Midbrain (tissue), 1 donor: ENCODE measurements at places on chromosomes 3 and 15.

- no peak for DNase-seq
These were observed 243.2 kb upstream of the LRRN1 start for GRCh38 chr3:3556078-3556477.

GRCh38 chr3:88117683-88118082, 32.1 kb upstream of the C3orf38 start:
- DNase-seq, result no peak

DNA sequence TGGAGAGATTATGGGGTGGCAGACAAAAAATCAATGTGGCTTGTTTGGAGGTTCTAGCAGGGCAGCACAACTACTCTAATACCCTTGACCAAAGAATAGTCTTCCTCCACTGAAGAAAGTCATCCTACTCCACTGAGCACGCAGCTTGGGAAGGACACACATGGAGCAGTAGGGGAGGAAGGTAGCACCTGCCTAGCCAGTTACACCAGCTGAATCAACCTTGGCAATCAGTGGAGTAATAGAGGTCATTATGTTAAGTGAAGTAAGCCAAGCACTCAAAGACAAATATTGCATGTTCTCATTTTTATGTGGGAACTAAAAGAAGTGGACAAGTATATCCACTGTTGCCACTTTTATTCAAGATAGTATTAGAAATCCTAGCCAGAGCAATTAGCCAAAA, 555.8 kb upstream of the ALCAM start:
- DNase-seq, result no peak

DNA sequence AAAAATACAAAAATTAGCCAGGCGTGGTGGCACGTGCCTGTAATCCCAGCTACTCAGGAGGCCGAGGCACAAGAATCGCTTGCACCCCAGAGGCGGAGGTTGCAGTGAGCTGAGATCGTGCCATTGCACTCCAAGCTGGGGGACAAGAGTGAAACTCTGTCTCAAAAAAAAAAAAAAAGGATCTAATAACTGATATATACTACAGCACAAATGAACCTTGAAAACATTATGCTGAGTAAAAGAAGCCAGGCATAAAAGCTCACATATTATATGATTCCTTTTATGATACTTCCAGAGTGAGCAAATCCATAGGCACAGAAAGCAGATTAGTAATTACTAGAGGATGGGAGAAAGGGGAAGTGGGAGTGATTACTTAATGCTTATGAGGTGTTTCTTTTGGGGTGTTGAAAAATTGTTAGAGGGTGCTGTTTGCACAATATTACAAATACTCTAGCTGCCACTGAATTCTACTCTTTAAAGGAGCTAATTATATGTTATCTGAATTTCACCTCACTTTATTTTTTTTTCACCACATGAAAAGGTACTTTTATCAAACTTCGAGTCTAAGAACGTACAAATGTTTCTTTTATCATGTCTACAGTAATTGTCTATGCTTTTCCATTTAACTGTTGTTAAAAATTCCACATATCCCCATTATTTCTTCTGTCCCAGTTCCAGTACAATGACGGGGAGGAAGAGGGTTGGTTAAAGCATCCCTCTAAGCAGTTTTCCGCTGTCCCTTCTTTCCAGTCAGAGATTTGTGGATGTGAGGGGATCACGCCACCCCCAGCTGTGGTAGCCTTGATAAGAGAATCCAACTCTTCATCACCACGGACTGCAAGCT, 77.7 kb upstream of the FAM174B start:
- no peak for DNase-seq

GRCh38 chr3:14246414-14246813, 67.8 kb downstream of the LSM3 start:
- no peak for DNase-seq

DNA sequence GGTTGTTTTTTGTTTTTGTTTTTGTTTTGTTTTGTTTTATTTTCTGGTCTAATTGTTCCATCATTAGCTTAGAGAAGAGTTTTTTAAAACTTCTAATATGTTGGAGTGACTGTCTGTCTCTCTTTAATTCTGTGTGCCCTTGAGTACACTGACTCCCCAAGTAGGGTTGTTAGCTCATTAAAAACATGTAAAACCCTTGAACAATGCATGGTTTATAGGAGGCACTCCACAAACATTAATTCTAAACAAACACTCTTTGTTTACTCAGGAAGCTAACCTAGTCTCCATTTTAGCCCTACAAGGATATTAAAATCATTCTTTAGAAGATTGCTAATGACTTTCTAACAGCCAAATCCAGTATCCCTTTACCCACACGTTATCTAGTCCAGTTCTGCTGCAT, 100.5 kb downstream of the CGGBP1 start:
- DNase-seq, result no peak

DNA sequence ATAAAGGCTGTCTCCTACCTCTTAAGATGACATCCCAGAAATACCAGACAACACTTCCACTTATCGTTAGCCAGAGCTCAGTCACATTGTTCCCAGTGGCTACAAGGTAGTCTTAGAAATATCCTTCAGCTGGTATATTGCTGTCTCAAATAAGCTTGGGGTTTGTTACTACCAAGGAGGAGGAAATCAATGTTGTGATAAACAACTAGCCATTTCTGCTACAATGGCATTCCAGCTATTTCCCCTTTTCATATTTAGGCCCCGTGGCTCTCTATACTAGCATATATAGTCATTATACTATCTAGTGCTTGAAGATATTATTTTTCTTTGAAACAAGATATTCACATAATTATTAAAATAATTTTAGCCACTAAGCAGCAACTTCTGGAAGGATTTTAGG, 56.5 kb downstream of the VPS8 start:
- no peak for DNase-seq

- DNase-seq, result no peak
These were observed 31.7 kb downstream of the BTLA start for GRCh38 chr3:112467539-112467938.
